Activated naive CD4-positive, alpha-beta T cell treated with anti-CD3 and anti-CD28 coated beads for 36 hours (primary cell): ENCODE measurements at places on chromosomes 6 and 20. TPM values are rescaled to one million over a fixed set of nuclear protein-coding genes. Genes with fewer than 3 reads are reported as not detected.
A peak's percentile ranks its signal among the peaks of the same experiment; 100 is the strongest.

DNA sequence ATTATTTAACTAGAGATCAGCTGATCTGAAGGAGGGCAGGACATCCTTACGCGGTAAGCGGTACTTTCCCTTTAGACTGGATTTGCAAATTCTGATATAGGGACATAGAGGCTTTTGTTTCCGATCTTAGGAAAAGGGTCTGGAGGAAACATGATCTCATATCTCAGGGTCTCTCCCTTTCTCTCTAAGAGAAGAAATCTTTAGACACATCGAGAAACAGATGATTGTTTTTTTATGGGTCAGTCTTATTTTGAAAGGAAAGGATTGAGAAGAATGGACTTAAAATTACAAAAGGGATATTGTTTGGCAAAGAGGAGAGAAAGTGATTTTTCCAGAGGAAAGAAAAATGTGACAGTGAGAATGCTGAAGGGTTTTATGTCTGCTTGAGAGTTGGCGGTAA lies 83.9 kb upstream of the OGFRL1 start:
- DNase-seq = no peak

- DNase-seq = no peak
Measured at GRCh38 chr6:146883640-146884531, 285.1 kb downstream of the ADGB start.

- no peak for DNase-seq
Measured at GRCh38 chr6:106799031-106799894, 169.9 kb downstream of the QRSL1 start.

DNA sequence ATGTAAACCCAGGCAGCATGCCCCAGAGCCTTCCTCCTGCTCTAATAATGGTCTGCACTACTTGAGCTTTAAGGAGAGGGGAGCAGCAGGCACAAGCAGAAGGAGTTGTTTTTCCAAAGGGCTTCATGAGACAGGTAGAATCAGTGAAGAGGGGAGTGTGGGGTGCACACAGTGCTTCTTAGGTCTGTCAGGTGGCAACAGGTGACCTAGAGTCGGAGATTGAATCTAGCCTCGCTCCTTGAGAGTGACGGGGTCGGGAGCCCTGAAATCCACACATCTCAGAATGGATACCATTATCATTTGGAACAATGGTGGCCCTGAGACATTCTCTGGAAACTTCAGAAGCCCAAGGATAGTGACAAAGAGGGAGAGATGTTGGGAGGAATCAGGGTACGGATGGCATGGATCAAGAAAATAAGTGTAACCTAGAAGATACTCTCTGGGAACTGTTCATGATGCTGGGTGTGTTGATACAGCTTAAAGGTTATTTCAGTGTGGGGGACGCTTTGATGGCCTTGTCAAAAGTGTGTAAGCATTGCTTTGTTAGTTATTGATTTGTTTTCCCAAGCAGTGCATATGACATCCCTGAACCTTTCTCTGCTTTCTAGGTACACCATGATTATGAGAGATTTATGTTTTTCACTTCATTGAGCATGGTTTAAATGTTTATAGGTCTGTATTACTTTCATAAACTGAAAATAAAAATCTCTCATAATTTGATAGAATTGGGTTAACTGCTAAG lies 77.8 kb upstream of the L3MBTL3 start:
- DNase-seq = no peak

Gene CCN6
- total RNA-seq = not detected

Gene OR2H2
- not detected for total RNA-seq

DNA sequence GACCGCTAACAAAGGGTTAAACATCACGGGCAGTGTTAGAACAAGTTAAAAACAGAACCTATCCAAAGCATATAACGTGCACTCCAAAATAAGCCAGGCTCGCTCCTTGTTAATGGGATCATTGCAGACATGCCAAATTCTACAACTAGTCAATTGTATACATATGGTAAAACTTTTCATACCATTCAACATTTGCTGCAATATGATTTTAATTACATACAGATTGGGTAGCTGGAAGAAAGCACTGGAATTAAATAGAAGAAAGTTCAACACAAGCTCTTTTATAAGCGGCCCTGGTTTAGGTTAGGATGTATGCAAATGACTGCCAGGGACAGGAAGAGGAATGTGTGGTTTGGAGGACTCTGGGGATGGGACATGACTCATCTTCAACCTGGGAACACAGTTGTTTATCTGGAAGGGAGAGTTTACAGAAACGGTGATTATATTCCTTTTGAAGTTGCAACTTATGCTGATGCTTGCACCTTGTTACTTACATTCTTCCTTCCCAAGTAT lies 62.5 kb upstream of the TIAM2 start:
- no peak for DNase-seq

DNA sequence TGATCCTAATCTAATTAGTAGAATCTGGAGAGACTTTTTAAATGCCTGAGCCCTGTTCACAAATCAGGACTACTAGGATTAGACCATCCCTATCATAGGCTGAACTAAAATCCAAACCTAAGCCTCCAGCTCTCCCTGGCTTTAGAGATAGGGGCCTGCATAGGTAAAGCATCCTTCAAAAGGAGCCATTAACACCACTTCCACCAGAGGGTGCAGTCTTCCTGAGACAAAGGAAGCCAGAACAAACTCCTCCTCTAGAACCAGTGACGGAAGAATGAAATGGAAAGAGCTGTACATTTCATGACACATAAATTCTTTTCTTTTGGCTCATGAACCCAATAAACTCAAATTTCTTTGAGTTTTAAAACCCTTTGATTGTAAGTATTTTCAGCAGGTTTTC lies 291.2 kb upstream of the ADGRB3 start:
- peak; percentile 38 for DNase-seq

GRCh38 chr20:12012241-12013222 lies 94.8 kb downstream of the BTBD3 start:
- DNase-seq = peak; percentile 39

DNA sequence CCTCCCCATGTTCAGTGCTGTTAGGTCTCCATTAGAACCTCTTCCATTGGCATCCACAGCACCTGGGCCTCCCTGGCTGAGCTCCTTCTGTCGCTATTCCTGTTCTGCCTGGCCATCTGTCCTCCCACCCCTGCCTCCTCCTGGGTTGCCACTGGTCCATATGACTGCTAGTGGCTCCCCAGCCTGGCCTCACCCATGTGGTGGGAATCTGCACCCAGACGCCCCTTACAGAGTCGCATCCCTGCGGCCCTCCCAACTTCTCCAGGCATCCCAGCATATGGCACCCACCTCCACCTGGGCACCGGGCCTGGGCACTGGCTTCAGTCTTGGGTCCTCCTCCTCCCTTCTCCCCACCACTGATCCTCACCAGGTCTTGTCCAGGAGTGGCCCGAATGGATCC lies 7.7 kb downstream of the CDC25B start:
- DNase-seq = no peak

DNA sequence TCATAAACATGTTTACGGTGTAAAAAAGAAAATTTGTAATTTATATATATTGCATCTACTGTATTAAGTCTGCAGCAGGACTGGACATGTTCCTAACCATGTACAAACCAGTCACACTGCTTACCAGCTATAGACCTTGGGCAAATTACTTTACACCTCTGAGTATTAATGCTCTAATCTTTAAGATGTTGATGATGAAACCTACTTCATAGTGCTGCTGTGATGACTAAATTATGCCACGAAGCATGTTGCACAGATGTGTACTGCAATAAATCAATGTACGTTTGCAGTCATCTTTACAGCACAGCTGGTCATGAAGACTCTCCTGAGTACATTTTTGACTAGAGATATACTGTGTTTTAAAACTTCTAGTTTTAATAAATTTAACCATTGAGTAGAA lies 42.6 kb downstream of the PRKN start:
- DNase-seq = no peak
